ENCODE measurements at places on chromosomes 5 and 9. TPM values are rescaled to one million over a fixed set of nuclear protein-coding genes. Genes with fewer than 3 reads are reported as not detected.

GRCh38 chr9:126275386-126276001 lies 51.1 kb upstream of the MVB12B start:
- DNase-seq = no peak

DNA sequence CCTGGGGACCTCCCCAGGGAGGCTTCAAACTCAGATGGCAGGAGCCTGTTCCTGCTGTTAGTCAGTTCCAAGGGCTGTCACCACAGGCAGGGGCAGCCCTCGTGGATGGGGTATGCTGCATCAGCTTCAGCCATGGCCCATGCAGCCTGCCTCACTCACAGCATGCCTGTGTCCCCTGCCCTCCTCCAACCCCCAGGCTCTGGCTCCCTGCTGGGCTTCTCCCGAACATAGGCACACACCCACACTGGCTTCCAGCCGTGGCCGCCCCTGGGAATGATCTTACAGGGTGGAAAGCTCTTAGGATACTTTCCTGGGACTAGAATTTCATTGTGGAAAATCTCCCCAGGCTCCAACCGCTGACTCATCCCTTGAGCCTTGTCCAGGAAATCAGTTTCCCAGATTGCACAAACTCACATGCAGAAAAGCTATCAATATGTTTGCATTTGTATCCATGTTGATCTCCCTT lies 163.8 kb downstream of the SEC61B start:
- DNase-seq = peak; percentile 18

DNA sequence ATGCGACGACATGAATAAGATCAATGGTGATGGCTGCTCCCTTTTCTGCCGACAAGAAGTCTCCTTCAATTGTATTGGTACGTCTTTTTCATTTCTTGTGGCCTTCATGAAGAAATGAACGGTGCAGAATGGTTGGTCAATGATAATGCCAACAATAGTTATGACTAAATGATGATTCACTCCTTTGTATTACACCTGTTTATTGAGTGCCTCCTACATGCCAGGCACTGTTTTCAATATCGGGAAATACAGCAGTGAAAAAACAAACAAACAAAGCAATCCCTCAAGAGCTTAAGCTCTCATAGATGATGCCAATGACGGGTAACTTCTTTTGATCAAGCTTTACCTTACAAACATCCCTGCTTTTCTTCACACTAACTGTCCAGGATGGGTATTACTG lies 117.7 kb downstream of the PAPPA start:
- peak; percentile 18 for DNase-seq

GRCh38 chr9:14086495-14086894 lies 227.4 kb downstream of the NFIB start:
- no peak for DNase-seq

DNA sequence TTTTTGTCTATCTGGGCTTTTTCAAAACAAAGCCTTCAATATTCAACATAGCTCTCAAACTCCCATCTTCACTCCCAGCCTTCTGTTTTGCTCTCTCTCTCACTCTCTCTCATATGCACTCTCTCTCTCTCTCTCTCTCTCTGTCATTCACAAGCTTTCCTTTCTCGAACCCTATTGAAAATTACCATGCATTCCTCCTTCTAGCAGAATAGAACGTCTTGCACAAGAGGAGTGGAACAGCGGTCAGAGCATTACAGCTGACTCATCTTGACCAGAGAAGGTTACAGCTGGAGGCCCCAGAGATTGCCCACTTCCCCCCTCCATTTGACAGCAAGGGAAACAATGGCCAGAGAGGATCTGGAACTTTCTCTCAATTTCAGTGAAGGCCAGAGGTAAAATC lies 51.0 kb upstream of the LIFR start:
- DNase-seq = peak; percentile 98

- peak; percentile 51 for DNase-seq
These were observed 462.5 kb downstream of the SPOCK1 start for GRCh38 chr5:137036640-137037039.

GRCh38 chr9:123942542-123942941 lies 12.6 kb upstream of the DENND1A start:
- no peak for DNase-seq

DNA sequence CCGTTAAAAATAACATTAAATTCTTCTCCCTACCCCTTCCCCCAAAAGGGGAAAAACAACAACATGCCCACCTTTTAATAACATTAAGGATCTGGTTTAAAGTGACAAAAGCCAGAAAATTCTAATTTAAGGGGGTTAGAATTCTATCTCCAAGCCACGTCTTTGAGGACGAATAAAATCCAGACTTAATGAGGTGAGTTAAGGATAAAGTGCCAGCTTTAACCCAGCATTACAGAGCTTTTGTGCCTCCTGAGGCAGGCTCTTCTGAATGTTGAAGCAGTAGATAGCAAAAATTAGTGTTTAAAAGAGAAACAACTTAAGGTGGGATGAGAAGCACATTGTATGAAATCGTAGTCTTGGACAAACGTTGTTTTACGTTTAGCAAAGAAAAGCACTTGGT lies 329.0 kb upstream of the MPDZ start:
- DNase-seq = no peak

DNA sequence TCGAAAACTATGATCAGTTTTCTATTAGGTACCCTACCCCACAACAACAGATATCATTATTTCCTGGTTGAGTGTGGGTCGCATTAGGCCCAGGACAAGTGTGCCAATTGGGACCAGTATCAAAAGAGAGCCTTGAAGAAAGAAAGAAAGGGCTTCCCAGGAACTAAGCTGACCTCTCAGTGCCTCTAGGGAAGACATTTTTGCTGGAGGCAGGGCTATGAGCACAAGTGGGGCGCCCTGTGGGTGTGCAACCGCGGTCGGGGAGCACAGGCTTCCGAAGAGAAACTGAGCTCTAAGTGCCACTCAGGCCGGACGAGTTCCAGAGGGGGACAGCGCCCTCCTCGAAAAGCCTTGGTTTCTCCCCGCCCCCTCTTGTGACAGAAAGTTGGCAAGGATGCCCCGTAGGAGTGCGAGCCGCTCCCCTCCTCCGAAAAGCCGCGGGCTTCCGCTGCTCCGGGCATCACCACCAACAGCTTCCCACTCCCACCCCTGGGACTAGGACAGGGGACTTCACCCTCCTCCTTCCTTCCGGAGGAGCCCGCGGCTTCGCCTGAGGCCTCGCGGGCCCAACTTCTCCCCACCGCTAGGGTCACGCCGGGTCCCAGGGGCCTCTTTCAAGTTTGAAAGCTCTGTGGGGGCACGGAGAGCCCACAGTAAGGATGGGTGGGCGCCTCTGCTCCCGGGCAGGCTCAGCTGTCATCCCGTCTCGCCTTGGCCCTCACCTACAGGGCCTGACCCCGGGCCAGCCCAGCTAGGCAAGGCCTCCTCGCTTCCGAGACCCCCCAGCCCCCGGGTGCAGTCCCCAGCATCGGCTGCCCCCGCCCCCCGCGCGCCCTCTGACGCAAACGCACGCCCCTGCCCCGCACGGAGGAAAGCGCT lies 2.0 kb downstream of the NR2F1-AS1 start:
- no peak for DNase-seq

GRCh38 chr9:17075758-17076485 lies 58.9 kb upstream of the CNTLN start:
- DNase-seq = peak; percentile 41

DNA sequence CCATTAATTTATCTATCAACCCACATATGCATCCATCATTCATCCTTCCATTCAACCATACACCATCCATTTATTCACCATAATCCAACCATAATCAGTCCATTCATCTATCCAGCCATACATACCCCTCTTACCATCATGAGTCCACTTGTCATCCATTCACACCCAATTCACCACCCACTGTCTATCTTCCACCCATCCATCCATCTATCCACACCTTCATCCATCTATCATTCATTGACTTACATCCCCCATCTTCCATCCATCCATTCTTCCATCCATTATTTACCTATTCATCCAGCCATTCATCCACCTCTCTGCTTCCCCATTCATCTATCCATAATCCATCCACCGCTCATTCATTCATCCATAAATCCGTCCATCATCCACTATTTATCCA lies 17.8 kb downstream of the PAEP start:
- DNase-seq = no peak

GRCh38 chr9:13493697-13494096 lies 214.2 kb upstream of the MPDZ start:
- no peak for DNase-seq

DNA sequence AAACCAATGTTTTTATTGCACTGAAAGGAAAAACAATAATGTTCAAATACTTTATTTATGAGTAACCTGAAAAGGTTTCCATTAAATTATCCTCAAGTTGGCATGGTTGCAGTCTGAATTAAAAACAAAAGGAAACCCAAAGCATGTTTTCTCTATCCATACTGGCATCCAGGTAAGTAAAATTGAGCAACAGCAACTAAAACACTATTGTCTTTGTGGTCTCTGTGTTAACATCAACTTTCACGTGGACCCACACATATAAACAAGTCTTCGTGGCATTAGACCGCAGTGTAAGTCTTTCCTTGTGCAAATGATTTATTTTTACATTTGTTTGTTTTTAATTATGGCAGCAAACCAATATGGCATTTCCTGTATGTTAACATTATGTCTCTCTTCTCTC lies 757.6 kb downstream of the SEMA5A start:
- DNase-seq = peak; percentile 89

GRCh38 chr9:118686959-118687358 lies 682.3 kb downstream of the BRINP1 start:
- DNase-seq = no peak

GRCh38 chr5:157263496-157264090 lies 2.3 kb upstream of the CYFIP2 start:
- DNase-seq = peak; percentile 12

DNA sequence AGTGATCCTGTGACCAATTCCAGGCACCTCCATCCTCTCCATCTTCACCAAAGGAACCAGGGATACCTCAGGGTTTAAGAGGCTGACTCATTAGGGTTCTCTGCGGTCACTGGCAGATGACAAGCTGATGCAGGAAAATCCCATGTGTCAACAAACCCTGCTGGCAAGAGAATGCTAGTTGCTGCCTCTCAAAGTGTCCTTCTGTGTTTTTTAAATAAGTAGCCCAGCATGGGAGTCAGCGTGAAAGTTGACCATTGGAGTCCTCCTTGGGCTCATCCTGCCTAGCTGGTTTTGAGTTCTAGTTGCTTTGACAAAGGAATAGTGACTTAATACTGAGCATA lies 200.2 kb downstream of the SLIT3 start:
- DNase-seq = peak; percentile 7

GRCh38 chr9:131240047-131240921 lies 36.0 kb downstream of the FAM78A start:
- no peak for DNase-seq

DNA sequence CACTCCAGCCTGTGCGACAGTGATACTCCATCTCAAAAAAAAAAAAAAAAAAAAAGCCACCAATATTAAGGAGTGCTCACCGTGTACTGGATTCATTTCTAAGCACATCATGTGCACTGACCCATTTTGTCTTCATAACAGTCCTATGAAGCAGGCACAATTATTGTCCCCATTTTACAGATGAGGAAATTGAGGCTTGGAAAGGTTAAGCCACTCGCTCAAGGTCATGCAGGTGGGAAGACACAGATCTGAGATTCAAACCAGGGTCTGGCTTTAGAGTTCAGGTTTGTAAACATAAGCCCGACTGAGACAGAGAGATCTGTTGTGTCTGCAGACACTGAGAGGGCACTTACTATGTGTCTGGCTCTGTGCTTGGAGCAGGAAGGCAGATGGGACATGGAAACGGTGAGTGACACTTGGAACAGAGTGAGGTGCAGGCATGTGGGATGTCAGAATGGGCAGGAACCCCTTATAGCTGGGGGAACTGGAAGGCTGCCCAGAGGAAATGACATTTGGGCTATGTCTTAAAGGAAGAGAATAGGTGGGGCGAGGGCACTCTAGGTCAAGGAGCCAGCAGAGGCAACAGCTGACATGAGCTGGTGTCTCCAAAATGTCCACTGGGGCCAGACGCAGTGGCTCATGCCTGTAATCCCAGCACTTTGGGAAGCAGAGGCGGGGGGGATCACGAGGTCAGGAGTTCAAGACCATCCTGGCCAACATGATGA lies 69.9 kb downstream of the STK10 start:
- no peak for DNase-seq

- no peak for DNase-seq
These were observed 112.6 kb downstream of the RANBP17 start for GRCh38 chr5:170974461-170974860.

DNA sequence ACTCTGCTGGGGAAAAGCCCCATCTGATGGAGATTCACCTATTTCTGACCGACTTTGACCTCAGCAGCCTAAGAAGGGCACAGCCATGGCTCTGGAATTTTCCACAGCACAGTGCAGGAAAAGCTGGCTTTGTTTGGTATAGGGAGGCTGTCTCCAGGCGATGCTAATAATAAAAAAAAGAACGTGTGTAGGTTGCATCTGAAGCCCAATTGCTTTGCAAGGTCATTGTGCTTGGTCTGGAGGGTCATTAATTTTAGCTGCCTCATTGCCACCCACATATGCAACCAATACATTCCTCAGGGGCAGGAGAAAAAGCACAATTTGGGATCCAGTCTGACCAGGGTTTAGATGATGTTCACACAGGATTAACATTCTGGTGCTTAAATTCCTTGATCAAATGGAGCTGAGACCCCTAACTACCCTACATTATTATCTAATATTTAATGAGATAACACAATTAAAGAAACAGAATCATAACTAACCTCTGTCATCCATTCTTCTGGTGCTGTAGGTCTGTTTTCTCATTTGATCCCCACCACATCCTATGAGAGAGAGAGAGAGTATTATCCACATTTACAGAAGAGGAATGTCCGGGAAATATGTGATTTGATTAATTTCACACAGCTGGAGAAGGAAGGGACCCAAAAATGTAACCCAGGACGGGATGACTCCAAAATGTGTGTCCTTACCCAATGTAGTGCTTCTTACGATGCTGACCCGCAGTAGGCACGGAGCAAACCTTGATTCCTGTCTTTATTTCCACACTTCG lies 175.9 kb downstream of the RFK start:
- peak; percentile 40 for DNase-seq

- DNase-seq = no peak
These were observed 533.4 kb downstream of the PTPRD start for GRCh38 chr9:10079284-10079964.

ZER1 gene
- total RNA-seq = 25.0 TPM

PSMB7 gene
- 231 TPM for total RNA-seq

SPINK4 gene
- not detected for total RNA-seq

PCDHA2 gene
- 0.35 TPM for total RNA-seq

RXRA gene
- 8.3 TPM for total RNA-seq

SLC31A1 gene
- total RNA-seq = 28.7 TPM

RAD23B gene
- 140 TPM for total RNA-seq

EGFLAM gene
- total RNA-seq = under 0.01 TPM
